ENCODE measurements at places on chromosomes 12 and 14. TPM values are rescaled to one million over a fixed set of nuclear protein-coding genes. Genes with fewer than 3 reads are reported as not detected.

DNA sequence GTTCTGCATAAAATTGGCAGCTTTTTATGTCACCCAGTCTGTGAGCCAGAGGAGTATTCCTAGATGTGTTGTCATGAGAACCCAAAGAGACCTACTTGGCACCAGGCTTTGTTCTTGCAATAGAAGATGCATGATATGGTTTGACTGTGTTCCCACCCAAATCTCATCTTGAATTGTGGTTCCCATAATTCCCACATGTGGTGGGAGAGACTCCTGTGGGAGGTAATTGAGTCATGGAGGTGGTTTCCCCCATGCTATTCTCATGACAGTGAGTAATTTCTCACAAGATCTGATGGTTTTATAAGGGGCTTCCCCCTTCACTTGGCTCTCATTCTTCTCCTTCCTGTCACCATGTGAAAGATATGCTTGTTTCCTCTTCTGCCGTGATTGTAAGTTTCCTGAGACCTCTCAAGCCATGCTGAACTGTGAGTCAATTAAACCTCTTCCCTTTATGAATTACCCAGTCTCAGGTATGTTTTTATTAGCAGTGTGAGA is 572.0 kb upstream of the ATP2B1 start:
- no peak for DNase-seq

GRCh38 chr12:119659289-119659897 is 8.5 kb upstream of the PRKAB1 start:
- DNase-seq, result no peak

GRCh38 chr12:124725597-124726237 is 137.9 kb downstream of the SCARB1 start:
- DNase-seq, result no peak

DNA sequence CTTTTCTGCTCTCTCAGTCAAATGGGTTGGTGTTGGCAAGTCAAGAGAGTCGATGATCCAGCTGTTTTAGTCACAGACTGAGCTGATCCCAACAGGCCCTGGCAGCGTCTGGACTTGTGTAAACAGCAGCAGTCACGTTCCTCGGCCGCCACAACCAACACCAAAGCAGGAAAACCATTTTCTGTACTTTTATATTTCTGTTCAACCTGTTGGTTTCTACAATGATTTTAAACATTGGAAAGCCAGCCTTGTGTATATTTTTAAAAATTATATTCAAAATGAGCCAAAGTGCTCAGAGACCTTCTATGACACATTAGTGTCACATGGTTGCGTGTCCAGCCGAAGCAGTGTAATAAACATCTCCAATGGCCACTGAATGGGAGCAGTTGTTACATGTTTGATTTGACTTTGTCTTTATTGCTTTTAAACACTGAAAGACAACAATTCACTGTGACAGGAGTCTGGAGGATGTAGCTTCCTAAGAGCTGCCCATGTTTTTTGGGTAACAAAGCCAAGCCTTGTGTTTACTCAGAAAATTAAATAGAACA is 5.9 kb upstream of the SIVA1 start:
- peak; percentile 86 for DNase-seq

GRCh38 chr14:100375266-100375962 is 52.3 kb downstream of the SLC25A47 start:
- DNase-seq, result peak; percentile 75

The DIP2B gene
- total RNA-seq, result 11.1 TPM

The LBHD2 gene
- total RNA-seq, result not detected

- DNase-seq, result no peak
Observed at GRCh38 chr12:131129839-131130238, 176.1 kb downstream of the ADGRD1 start.

GRCh38 chr14:76770521-76771436 is 9.5 kb downstream of the VASH1 start:
- no peak for DNase-seq

- DNase-seq, result peak; percentile 57
Observed at GRCh38 chr14:73457041-73457923, 1.1 kb downstream of the NUMB start.

The ZC2HC1C gene
- total RNA-seq, result 2.6 TPM

DNA sequence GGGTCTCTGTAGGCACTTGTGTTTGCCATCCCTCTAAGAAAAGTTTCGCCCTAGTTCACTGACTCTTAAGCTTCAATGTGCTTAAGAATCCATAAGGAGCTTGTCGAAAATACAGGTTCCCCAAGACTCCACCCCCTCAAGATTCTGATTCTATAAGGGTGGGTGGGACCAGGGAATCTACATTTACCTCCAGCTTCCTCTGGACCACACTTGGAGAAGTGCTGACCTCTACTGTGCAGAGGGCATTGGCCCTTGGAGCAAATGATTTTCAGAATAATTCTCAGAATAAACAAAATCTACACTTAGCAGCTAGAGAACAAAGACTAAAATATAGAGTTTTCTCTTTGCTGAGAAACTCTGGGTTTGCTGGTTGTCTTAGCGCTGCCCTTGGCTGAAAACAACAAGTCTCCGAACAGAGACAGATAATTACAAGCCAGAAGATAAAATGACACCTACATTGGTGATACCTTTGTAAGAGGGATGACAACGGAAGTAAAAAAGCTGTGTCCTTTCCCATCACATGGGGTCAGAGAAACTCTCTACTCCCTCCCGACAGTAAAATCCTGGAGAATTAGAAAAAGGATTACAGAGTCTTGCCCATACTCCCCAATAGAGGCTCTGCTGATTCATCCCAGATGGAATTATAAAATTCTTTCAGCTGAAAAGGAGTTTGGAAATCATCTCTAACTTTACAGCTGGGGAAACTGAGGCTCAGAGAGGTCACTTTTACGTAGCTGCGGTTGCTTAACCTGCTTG is 4.8 kb downstream of the TGFB3 start:
- no peak for DNase-seq

- peak; percentile 73 for DNase-seq
Observed at GRCh38 chr12:122079033-122079531, 526 bp downstream of the MLXIP start.

The HOXC9 gene
- not detected for total RNA-seq

GRCh38 chr12:113221997-113222729 is 899 bp downstream of the TPCN1 start:
- no peak for DNase-seq

- no peak for DNase-seq
Observed at GRCh38 chr12:24111086-24111485, 161.6 kb upstream of the SOX5 start.

The PPP1R1A gene
- 15.6 TPM for total RNA-seq

GRCh38 chr14:24224618-24225071 is 7.5 kb downstream of the NEDD8 start:
- no peak for DNase-seq

DNA sequence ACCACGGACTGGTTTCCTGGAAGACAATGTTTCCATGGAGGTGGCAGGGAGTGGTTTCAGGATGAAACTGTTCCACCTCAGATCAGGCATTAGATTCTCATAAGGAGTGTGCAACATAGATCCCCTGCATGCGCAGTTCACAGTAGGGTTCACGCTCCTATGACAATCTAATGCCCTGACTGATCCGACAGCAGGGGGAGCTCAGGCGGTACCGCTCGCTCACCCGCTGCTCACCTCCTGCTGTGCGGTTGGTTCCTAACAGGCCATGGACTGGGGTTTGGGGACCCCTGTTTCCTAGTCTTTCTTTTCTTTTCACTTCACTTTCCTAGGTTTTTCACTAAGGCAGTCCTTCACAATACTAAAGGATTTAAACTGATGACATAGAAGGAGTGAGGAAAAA is 39.6 kb downstream of the GUCY2C start:
- DNase-seq, result no peak

DNA sequence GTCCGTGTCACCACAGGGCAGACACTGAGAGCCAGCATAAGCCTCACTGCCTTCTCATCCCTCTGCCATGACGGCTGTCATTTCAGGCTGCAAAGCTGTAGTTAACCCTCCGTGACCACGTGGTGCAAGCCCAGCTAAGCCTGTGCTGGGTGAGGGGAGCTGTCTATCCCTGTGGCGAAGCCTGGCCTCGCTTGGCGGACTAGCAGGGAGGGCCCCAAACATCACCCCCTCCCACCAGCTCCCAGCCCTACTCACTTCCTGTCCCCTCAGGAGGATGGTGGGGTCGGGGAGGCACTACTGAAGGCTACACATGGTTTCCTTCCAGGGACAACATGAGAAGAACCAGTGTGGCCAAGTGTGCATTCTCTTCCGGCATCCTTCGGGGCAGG is 88.2 kb downstream of the CHGA start:
- no peak for DNase-seq

The TAS2R31 gene
- total RNA-seq, result 3.2 TPM

DNA sequence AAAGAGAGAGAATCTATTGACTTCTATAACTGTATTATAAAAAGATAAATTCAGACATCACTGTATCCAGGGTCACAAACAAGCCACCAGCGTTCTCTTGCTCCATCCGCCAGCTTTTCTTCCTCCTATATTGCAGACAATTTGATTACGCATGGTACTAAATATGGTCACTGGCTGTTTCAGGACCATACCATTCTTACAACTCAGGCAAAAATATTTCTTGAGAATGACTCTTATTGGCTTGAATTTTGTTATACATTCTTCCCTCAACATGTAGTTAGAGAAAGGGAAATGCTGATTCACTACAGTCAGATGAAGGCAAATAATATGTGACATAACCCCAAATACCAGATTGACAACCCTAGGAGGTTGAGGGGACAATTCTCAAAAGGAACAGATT is 101.3 kb downstream of the SLC6A15 start:
- no peak for DNase-seq

DNA sequence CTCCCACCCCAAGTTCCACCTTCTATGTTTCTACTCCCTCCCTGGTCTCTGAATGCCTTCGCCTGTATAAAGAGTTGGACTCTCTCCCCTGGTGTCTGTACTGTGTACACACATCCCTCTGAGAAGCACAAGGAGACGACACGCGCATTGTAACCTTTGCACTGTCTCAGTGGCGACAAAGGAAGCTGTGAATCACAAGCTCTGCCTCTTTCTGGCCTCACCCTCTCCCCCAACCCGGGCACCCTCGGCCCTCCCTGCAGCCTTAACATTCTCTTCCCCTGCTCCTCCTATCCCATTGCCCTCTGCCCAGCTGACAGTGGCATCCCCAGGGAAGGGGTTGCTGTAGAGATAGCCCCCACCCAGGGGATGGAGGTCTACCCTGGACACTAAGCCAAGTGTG is 2.5 kb upstream of the SMARCD1 start:
- DNase-seq, result peak; percentile 36

GRCh38 chr12:51592034-51592705 is 1.1 kb downstream of the SCN8A start:
- no peak for DNase-seq

The FAM161B gene
- total RNA-seq, result 1.5 TPM

- DNase-seq, result no peak
Observed at GRCh38 chr12:68237619-68238018, 12.0 kb upstream of the IL26 start.

DNA sequence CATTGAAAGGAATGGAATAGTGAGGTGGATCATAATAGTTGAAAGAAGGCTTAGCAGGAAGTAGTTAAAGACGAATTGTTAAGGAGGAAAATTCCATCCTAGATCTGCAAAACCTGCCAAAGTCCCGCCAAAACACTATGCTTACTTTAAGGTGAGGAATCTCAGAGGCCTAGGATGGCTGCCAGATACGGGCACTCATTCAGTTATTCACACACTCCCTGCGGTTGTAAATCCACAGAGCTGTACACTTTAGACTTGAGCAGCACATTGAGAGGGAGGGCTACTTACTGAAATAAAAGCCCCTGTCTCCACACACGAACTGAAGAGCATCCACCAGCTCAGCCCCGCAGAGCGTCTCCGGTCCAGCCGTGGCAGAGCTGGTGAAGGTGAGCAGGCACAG is 5.0 kb downstream of the IGF1 start:
- DNase-seq, result no peak

All from right lobe of liver (tissue), 6 donors.